Adrenal gland (tissue), 19 donors: ENCODE measurements at places on chromosomes 12 and 14. TPM values are rescaled to one million over a fixed set of nuclear protein-coding genes. Genes with fewer than 3 reads are reported as not detected.

GRCh38 chr12:50639721-50640120, 124.2 kb upstream of the ATF1 start:
- no peak for DNase-seq

DNA sequence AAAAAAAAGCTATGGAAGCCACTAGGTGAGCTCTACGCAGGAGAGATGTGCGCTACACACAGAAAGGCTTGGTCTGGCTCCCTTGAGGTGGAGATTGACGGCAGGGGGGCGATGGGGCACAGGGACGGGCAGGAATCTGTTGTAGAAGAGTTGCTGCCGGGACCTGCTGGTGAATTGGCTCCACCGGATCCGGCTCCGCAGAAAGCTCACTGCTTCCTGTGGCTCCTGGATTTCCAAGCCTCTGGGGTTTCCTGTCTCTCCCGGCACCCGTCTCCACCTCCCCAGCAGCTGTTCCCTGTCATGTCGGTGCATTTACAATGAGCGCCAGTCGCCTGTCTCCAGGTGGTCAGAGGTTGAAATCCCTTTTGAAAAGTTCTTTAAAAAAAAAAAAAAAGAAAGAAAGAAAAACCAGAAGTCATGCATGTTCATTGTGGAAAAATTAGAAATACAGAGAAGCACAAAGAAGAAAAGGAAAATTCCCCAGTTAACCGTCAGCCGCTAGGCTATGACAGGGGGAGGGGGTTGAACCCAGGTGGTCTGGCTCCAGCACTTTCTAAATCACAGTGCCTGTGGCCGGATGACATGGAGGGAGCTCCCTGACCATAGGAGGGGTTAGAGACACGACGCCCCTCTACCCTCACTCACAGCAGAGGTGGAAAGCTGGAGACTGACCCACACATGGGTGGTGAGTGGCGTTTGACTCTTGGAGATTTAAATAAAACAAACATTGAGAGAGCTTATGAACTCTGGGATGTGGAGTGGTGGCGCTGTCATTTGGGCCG, 20.8 kb downstream of the FAM222A start:
- peak; percentile 69 for DNase-seq

DNA sequence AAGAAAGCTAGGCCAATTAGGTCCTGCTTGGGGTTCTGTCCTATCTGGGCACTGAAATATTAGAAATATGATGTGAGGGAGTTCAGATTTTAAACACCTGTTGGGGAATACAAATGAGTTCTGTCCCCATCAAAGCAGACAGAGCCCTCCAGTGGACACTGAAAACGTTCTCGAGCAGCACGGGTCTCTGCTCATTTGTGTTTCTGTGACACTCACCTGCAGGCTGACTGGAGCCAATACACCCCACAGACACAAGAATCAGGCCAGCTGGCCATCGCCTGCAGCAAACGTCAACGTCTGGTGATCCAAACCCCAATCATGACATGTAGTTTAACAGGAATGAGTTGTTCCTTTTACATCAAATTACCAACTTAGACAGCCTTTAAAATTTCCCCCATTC, 493.4 kb upstream of the TMEM132C start:
- DNase-seq: no peak

GRCh38 chr14:92532490-92533163, 19.0 kb downstream of the RIN3 start:
- DNase-seq: no peak

GRCh38 chr12:125330645-125331341, 265.6 kb downstream of the AACS start:
- DNase-seq: peak; percentile 49

- no peak for DNase-seq
Measured at GRCh38 chr14:68526512-68527091, 266.3 kb downstream of the ZFP36L1 start.

GRCh38 chr12:96193725-96194575, at the start of gene ELK3:
ELK3 (plus strand) TSS chr12:96194375.
- DNase-seq: peak; percentile 78

DNA sequence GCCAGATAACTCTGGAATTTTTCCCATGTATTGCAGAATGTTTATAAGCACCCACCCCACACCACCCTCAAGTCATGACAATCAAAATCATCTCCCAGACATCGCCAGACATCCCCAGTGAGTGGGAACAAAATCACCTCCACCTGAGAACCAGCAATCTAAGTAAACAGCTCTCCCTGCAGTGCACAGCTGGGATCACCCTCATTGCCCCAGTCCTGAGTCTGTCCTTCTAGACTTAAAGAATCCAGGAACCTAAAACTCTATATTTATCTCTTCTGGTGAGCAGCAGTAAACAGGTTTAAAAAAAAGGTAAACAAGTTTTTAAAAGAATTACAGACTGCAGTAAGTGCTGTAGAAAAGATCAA, 43.3 kb upstream of the CMKLR1 start:
- no peak for DNase-seq

GRCh38 chr12:95805864-95806671, 15.5 kb upstream of the NTN4 start:
- no peak for DNase-seq

The EMP1 gene
- 129 TPM for total RNA-seq

The PMCH gene
- total RNA-seq: not detected

The PCK2 gene
- total RNA-seq: 15.0 TPM

The MED6 gene
- total RNA-seq: 12.9 TPM

The PTCSC3 gene
- total RNA-seq: not detected

The KCNK10 gene
- not detected for total RNA-seq

The SYNDIG1L gene
- total RNA-seq: 0.06 TPM

The SOX5 gene
- total RNA-seq: 8.0 TPM

The IL22 gene
- total RNA-seq: not detected
